ENCODE measurements at places on chromosomes 16 and 17.

GRCh38 chr17:63258785-63259184 lies 187.3 kb downstream of the CYB561 start:
- DNase-seq: no peak

DNA sequence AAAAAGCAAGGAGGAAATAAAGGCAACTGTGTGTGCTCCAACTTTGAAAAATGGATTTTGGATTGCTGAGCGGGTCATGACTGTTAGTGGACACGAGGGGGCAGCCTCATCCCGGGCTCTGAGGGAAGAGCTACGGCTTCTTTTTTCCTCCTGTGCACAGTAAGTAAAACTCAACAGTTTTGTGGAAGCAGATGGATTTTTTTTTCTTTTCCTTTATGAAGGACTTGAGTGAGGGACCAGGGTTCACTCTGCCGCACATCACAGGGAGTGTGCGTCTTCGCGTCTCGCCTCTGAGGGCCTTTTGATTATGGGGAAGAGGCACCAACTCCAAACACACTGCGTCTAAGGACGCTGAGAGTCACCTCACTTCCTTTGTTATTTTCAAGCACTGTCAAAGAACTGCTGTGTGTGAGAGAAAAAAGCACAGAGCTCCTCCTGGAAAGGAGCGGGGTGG lies 80.3 kb upstream of the GOT2 start:
- peak; percentile 64 for DNase-seq

DNA sequence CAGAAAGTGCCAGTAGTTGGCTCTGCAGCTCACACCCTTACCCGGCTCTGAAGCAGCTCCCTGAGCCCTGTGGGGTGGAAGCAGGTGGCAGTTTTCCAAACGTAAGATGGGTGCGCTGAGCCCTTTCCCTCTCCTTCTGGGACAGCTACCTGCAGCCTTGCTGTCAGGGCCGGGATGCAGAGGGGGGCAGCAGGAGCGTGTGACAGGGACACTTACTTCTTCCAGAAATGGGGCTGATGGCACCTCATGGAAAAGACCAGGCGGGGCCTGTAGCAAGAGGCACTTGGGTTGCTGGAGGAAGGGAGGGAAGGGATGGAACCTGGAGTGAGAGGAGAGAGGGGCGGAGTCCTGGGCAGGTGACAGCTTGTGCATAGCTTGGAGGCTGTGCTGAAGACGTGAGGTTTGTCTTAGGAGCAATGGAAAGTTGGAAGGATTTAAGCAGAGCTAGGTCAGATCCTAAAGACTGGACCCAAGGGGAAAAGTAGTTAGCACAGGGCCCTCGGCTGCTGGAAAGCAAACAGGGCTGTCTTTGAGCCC lies 216.8 kb upstream of the RPL38 start:
- DNase-seq: no peak

DNA sequence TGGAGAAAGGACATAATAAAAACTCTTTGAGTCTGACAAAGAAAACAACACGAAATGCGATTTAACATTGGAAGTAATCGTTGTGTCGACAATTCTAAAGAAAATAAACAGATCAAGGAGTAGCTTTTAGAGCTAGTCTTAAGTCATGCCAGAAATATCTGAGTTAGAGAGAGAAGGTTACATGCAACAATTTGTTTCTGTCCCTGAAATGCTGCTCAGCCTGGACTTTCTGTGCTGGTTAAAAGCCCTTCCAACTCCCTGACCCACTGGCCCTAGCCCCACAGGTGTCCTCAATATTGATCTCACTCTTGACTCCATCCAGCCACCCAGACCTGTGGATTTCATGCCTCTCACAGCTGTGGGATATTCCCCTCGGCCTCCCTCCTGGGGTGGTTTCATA lies 33.2 kb upstream of the TEX2 start:
- DNase-seq: no peak

- peak; percentile 81 for DNase-seq
Observed at GRCh38 chr17:79664930-79665737, 54.3 kb upstream of the RBFOX3 start.

- no peak for DNase-seq
Observed at GRCh38 chr17:7001318-7001961, 5.6 kb downstream of the ALOX12 start.

DNA sequence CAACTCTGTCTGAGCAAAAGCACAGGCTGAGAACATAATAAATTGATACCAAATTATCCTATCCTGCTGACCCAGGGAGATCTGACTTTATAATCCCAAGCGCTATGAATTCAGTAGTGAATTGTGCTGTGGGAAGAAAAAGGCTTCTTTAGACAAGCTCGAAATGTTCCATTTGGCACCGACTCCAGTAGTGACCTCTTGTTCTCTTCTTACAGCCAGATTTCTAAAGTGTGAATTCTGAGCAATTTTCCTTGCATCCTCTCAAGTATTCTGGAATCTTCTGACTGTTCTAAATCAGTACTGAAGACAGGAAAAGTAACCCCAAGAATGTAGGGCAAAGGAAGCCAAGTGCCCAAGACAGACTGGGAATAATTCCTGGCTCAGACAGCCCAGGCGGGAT lies 58.2 kb downstream of the CDYL2 start:
- no peak for DNase-seq

DNA sequence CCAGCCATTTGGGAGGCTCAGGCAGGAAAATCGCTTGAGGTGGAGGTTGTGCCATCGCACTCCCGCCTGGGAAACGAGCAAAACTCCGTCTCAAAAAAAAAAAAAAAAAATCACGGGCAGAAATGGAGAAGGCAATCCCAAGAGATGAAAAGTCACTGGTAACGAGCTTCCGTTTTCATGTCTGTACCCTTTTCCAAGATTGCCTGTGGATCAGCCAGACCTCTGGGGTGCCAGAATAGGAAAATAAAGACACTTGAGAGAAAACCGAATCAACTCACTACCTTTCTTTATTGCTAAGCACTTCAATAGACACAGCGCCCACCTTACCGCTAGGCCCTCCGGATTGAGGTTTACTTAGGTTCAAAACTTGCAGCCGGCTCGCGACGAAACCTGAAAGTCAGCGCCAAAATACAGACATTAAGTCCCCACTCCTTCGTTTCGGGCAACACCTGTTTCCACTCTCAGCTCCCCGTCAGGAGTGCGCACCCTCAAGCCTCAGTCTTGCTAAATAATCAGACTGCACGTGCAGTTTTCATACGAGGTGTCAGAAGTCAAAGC lies 970 bp upstream of the TRAF7 start:
- DNase-seq: no peak

- no peak for DNase-seq
Observed at GRCh38 chr17:76542566-76542971, 2.7 kb downstream of the PRCD start.

GRCh38 chr17:68196394-68197090 lies 51.3 kb upstream of the AMZ2 start:
- no peak for DNase-seq

- peak; percentile 78 for DNase-seq
Observed at GRCh38 chr17:4739122-4740024, at the start of the genes CXCL16 and ZMYND15. CXCL16 (minus strand) TSS chr17:4739928; CDS start chr17:4739339, 589 bp downstream. ZMYND15 (plus strand) TSS chr17:4739833; CDS start chr17:4740549, 716 bp downstream.

- no peak for DNase-seq
Observed at GRCh38 chr16:27049117-27049516, 17.6 kb upstream of the C16orf82 start.

DNA sequence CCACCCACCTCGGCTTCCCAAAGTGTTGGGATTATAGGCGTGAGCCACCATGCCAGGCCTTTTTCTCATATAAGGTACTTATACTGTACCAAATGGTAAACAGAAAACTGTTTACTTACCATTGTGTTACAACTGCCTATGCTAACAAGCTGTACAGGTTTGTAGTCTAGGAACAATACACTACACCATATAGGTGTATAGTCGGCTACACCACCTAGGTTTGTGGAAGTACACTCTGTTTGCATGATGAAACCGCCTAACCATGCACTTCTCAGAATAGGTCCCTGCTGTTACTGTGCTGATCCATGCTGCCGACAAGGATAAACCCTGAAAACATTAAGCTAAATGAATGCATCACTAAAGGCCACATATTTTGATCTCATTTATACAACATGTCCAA lies 18.9 kb downstream of the DNAJA2 start:
- no peak for DNase-seq

DNA sequence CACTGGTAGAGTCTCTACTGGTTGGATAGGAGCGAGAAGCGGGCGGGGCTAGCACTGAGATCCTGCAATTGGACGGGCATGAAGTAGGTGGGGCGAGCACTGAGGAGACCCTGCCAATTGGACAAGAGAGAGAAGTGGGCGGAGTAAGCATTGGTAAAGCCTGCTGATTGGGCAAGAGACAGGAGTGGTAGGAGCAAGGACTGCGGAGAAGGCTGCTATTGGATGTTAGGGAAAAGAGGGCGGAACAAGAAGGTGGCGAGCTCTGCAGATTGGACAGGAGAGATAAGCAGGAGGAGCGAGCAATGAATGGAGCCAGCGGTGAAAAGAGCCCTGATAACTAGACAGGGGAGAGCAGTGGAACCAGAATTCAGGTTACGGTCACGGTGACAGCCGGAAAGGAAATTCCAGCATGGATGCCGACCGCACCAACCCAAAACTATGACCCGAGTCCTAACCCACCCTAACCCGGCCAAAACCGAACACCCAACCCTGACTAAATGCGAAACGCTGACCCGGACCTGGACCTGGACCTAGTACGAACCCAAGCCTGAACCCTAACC lies 4.8 kb downstream of the SCGB1C2 start:
- no peak for DNase-seq

GRCh38 chr17:3986270-3986938 lies 22.2 kb upstream of the ATP2A3 start:
- DNase-seq: peak; percentile 38

GRCh38 chr16:56910654-56911539 lies 21.0 kb upstream of the HERPUD1 start:
- no peak for DNase-seq
